ENCODE measurements at places on chromosomes 16 and 17.
A peak's percentile ranks its signal among the peaks of the same experiment; 100 is the strongest.

- peak; percentile 70 for DNase-seq
Observed at GRCh38 chr17:8223356-8224126, 13.2 kb upstream of the AURKB start.

DNA sequence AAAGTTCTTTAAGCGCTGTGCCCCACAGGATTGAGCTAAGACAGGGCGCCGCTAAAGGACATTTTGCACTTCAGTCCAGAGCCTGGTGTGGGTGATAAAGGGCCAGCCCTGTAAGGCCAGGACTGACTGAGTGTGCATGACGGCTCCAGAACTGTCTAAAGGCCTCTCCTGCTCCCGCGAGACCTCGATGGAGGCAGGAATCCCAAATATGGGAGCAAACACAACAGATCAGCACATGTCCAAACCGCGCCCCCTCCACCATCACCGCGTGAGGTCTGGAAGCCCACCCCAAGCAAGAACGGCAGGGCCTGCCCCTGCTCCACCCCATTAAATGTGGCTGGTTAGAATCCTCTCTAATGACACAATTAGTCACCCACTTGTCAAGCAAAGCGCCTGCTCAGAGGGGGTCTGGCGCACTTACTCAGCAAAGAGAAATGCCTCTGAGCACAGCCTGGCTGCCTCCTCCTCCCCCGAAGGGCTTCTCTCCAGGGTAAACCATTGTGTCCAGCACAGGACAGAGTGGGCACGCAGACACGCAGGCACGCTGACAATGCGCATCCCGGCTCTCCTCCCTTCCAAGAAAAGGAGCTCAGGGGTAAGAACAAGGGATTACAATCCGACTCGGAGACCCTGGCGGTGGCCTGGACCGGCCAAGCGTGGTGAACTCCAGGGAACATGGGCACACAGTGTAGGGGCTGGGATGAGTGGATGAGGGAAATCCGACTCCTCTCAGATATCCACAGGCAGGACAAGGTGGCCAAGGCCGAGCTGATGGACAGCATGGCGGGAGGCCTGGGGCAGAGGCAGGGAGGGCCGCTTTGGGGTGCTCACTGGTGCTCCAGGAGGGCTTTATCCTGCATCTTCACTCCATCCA lies 1.5 kb downstream of the MXRA7 start:
- DNase-seq = peak; percentile 72

DNA sequence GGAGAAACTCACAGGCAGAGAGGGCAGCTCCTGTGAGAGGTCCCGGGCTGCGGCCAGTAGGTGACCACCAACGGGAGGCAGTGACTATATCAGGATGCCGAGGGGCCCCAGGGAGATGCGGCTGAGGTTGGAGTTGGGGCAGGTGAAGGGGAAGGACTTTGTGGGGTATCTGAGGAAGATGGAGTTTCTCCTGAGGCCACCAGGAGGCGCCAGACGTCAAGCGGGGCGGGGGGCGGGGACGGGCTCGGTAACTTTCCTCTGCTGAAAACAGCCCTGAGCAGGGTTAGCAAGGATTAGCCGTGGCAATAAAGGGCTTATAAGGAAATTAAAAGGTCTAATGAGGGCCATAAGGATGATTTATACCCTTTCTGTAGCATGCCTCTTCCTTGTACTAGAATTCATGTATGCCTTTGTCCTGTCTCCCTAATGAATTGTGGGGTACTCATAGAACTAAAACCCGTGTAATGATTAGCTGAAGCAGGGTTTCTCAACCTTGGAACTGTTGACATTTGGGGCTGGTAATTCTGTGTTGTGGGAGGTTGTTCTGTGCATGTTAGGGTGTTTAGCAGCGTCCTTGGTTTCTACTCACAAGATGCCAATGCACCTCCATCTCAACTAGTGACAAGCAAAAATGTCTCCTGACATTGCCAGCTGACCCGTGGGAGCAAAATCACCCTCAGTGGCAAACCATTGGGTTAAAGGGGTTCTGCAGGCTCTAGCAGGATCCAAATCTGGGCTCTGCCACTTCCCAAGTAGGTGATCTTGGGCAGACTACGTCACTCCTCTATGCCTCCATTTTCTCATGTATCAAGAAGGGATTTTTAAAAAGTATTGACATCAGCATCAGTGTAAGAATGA lies 74.8 kb upstream of the GRIN2A start:
- no peak for DNase-seq

GRCh38 chr17:79091226-79091670 lies 16.6 kb downstream of the ENGASE start:
- DNase-seq = no peak

GRCh38 chr17:28405632-28406472 lies at the start of gene SLC46A1:
Gene SLC46A1, minus strand, starts transcription at chr17:28406212. Its CDS starts 98 bp downstream, at chr17:28406114.
- peak; percentile 77 for DNase-seq

- DNase-seq = no peak
Observed at GRCh38 chr17:5131146-5131715, 15.4 kb downstream of the USP6 start.

DNA sequence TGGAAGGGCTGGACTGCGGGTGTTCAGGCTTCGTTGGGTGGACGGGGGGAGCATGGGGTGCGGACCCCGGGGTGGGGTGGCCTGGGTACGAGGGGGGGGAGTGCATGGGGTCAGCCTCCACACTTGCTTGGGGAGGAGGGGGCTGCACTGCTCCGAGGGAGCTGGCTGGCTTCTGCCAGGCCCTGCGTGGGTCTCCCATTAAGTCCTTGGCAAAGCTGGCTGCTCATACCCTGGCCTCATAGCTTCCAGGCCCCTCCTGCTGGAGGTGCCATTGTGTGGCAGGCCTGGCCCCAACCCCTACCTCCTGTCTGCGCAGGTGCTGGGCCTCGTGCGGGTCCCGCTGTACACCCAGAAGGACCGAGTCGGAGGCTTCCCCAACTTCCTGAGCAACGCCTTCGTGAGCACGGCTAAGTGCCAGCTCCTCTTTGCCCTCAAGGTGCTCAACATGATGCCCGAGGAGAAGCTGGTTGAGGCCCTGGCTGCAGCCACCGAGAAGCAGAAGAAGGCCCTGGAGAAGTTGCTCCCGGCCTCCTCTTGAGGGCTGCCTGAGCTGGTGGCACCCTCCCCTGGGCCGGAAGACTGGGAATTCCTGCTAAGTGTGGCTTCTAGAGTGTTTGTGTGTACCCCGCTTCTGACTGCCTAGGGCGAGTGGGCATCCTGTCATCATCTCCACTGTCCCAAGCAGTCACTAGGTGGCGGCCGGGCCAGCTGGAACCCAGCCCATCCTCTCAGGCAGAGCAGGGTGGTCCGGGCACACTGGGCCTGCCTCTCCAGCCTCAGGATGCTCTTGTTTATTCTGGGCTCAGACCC lies 1.5 kb downstream of the NUDT16L1 start:
- peak; percentile 71 for DNase-seq

- no peak for DNase-seq
Observed at GRCh38 chr17:7097940-7098339, 16.7 kb downstream of the ASGR2 start.

DNA sequence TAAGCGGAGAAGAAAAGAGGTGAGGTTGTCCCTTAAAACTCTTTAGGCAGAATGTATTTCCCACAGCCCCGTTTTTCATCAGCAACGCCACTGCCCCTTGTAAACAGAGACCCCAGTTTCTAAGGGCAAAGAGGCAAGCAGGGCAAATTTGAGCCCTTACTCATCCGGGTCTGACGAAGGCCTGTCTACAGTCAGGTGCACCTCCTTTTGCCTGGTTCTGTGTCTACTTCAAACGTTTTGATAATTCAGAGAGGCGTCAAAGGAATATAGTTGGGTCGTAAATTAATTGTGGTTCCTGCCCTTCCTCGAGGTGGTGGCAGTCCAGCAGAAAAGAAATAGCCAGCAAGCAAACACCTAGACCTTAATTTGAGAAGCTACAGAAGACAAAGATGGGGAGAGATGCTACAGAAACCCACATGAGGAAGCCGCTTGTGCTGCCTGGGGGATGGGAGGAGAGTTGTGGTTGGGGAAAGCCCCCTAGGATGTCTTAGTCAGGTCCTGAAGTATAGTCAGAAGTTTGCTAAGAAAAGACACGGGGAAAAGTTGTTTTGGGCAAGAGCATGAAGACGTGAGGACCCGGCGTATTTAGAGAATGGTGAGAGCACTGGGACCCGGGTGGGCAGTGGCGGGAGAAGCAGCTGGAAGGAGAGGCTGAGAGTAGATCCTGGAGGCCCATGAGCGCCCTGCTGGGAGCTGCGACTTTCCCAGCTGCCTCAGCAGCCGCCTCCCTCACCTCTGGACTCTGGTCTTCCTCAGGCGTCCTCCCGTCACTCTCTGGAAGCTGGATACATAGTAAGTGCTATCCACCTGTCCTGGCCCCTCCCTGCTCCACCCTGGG lies 2.4 kb downstream of the FBRS start:
- DNase-seq = no peak

- no peak for DNase-seq
Observed at GRCh38 chr16:67845291-67846062, 1.3 kb upstream of the NUTF2 start.

GRCh38 chr17:8080799-8081219 lies 6.7 kb downstream of the ALOX12B start:
- DNase-seq = no peak

GRCh38 chr17:34626121-34626681 lies 46.8 kb downstream of the TMEM132E start:
- no peak for DNase-seq

DNA sequence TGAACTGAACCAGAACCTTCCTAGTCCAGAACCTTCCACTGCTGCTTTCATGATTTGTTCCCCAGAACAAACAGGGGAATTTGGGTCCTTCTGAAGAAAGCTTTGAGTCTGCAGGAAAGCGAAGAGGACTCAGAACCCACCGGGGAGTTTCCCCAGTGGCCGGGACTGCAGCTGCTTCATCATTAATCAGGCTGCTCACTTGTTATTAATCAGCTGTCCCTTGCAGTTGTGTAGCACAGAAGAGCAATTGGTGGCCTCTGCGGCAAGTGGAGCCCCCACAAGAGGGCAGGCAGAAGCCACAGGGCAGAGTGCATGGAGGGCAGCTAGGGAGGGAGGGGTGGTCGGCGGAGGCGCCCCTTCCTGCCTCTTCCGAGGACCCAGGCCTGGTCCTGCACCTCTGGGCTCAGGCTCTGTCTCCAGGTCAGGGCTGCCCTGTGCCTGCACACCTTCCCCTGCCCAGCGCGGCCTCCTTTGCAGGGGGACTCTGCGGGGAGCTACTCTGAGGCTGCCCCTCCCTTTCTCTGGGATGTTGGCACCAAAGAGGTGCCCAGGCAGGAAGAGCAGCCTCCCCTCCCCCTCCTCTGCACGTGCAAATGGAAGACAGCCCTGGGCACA lies 6.9 kb downstream of the CCL17 start:
- no peak for DNase-seq

DNA sequence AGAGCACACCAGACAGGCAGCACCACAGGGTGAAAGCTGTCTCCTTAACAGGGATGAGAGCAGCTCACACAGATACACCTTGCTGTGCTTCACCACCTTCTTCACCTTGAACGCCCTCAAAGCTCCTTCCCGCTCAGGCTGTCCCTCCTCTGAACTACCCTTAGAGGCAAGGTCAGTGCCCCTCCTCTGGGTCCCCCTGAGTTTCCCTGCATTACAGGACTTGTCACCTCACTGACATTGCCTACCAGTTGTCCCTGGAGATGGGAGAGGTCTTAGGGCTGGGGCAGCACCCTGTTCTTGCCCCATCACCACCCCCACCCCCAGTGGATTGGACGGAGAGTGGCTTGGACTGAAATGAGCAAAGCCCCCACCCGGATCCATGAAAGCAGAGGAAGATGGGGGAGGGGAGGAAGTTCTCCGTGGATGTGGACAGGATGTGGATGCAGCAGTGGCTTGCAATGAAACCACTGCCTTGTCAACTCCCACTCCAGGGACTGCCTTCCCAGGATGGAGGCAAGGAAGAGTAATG lies 73.2 kb upstream of the CDH5 start:
- no peak for DNase-seq

- DNase-seq = no peak
Observed at GRCh38 chr17:73757420-73757819, 113.2 kb upstream of the SDK2 start.

DNA sequence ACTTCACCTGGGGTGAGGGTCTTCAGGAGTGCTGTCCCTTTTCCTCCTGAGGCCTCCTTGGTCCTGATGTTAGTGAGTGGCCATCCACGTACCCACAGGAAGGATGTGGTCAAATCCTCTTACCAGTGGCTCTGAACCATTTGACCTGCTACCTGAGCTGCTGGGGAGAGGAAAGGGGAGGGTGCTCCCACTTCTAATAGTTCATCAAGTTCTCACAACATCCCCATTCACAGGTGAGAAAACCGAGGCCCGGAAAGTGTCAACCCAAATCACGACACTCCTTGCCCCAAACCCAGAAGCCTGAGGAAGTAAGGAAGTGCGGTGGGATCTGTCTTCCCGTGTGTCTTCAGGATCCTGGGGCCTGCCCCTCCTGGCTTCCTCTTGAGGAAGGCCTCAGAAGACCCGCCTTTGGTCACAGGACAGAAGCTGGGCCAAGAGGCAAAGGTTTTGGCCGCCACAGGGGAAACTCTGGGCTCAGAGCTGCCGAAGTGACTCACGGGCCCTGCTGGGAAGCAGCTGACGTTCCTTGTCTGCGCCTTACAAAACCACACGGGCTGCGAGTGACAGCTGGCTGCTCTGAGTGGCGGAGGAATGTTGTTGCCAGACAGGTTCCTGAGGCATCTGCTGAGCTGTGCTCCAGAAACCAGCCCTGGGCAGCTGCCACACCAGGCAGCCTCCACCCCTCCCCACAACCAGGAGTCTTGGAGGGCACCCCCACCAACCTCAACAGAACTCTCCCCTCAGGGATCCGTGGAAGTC lies 13.9 kb upstream of the KIFC3 start:
- peak; percentile 52 for DNase-seq

GRCh38 chr16:11677451-11677951 lies 9.2 kb downstream of the SNN start:
- no peak for DNase-seq

DNA sequence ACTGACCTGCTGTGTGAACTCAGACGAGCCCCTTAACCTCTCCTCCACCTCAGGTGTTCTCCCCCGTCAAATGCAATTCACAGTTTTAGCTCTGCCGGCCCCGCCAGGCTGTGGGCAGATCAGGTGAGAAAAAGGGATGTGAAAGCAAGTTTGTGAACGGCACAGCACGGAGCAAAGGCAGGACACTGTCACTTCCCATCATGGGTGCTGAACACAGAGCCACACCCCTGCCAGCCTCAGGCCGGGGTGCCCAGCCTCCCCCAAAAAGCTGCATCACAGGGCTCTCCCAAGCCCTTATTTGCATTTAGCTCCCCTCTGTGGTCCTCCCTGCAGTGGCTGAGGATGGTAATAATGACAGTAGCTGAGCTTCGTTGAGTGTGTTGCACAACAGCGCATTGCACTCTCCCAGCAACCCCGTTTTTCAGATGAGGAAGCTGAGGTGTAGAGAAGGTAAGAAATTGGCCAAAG lies 88.8 kb upstream of the TNRC6C start:
- no peak for DNase-seq

DNA sequence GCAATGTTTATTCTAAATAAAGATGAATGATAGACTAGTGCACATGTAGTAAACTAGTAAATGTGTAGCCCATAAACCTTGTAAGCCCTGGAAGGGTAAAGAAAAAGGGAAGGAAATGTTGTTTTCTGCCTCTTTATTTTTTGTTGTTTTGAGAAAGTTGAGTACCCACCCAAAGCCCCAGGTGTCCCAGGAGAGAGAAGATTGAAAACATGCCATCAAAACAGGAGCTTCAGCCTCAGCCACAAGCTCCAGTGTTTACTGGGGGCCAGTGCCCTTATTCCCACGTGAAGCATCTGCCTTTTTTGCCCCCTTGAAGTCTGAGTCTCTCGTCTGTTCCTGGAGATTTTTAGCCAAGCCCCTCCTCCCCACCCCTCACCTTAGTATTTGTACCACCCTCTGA lies 121.5 kb downstream of the PRKCB start:
- no peak for DNase-seq

All from head of caudate nucleus (tissue), 42 donors.